Effector CD4-positive, alpha-beta T cell (primary cell): ENCODE measurements at places on chromosomes 6 and 20.

GRCh38 chr6:62737792-62738191 is 451.8 kb upstream of the KHDRBS2 start:
- no peak for DNase-seq

- no peak for DNase-seq
Observed at GRCh38 chr6:138410972-138411880, 7.2 kb downstream of the HEBP2 start.

- DNase-seq: no peak
Observed at GRCh38 chr6:13561624-13562267, 12.7 kb upstream of the SIRT5 start.

DNA sequence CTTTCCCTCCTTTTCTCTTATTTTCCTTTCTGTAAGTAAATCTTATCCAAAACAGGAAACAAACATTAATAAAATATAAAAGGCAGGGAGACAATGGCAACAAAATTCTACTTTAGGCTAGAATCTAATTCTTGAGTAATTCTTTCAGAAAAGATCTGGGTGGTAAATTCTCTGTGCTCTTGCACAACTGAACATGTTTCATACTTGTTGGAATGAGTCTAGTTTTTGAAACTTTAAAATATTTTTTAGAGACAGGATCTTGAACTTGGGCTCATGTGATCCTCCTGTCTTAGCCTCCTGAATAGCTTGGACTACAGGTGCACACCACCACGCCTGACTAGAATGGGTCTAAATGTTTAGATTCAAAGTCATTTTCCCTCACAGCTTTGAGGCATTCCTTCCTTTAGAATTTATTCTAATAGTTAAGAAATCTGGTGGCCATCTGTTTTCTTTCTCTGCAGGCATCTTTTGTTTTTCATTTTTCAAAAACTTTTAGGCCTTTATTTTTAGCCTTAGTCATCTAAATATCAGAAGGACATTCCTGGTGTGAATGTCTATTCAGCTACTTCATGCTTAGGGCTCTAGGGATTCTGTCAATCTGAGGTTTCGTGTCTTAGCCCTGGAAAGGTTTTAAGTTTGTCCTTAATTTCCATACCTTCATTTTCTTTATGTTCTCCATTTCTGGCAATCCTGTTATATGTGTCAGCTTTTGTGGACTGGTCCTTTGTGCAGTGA is 76.5 kb downstream of the CDKAL1 start:
- DNase-seq: no peak

- no peak for DNase-seq
Observed at GRCh38 chr6:150307520-150307919, 61.3 kb upstream of the IYD start.

GRCh38 chr6:34392497-34393190 is at the start of gene NUDT3:
NUDT3 (minus strand) TSS chr6:34392669; CDS start chr6:34392362, 307 bp downstream.
- peak; percentile 88 for DNase-seq

GRCh38 chr6:2714111-2714895 is 36.4 kb downstream of the MYLK4 start:
- no peak for DNase-seq

DNA sequence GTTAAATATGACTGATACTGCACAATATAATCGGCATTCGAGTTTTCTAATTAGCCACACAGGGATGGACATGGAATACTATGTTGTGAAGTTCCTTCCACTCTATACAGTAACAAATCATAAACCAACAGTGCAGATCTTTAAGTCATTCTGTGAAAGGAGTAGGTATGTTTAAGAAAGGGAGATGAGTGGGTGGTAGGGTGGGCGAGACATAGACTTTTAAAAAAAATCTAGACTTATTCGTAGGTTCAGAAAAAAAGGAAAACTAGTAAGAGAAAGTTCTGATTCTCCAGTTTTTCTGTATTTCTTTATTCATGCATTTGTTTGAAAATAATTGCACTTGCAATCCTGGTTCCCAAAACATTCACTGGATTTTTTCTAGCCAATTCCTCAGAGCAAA is 61.8 kb downstream of the SYNDIG1 start:
- no peak for DNase-seq

GRCh38 chr20:41247523-41248367 is 69.8 kb downstream of the ZHX3 start:
- DNase-seq: no peak

DNA sequence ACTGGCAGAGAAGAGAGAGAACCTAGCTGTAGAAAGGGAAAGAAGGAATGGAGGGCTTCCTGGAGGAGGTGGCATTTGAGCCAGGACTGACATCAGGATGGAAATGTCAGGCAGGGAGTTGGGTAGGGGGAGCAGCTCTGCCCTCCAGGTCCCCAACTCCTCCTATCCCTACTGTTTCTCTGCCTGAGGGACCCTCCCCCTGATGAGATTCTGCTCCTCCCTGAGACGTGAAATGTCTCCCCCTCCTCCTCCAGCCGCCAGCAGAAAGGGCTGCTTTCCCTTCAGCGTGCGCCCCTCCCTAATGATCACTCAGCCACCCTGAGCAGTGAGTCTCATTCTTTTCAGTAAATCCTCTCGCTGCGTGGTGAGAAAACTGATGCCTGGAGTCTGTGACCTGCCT is 40.6 kb downstream of the HLA-DPB1 start:
- DNase-seq: no peak

GRCh38 chr6:10201606-10202510 is 213.0 kb downstream of the TFAP2A start:
- no peak for DNase-seq

- no peak for DNase-seq
Observed at GRCh38 chr6:33198159-33198852, 2.2 kb downstream of the RXRB start.

DNA sequence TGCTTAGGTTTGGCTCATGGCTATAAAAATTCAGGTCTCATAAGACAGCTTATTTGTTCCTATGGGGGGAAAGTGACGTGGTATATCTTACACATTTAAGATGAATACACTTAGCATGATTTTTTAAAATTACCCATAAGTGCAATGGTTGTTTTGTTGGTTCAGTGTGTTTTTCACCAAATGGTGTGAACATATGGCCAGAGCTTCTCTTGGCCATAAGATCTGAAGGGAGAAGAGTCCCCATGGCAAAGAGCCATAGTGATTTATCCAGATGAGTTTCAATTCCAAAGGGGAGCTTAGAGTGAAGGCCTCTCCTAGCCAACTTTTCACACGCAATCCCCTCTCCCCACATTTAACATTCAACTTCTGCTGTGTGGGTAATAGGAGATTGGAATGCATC is 107.6 kb downstream of the TMEM242 start:
- no peak for DNase-seq

- no peak for DNase-seq
Observed at GRCh38 chr6:47042275-47042791, at the start of gene ADGRF1. ADGRF1 (minus strand) TSS chr6:47042332; CDS start chr6:47029061, 13,271 bp downstream.

GRCh38 chr6:36827261-36828079 is 11.8 kb downstream of the CPNE5 start:
- DNase-seq: no peak

DNA sequence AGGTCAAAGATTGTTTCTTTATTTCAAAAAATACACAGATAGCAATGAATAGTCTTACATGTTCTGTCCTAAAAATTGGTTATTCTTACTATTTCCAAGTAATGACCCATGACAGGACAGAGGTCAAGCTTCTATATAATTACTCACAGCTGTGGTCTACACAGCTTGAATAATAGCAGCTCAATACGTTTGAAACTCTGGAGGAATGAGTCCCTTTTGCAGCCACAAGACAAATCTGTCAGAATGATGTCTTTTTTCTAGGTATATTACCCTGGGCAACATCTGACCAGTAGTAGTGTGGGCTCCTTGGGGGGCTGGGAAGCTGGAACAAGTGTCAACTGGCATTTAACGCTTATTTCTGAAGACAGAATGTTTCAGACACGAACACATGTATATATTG is 84.9 kb upstream of the HTR1B start:
- DNase-seq: no peak

GRCh38 chr6:7642791-7643190 is 52.8 kb downstream of the SNRNP48 start:
- DNase-seq: no peak

GRCh38 chr6:38179300-38179699 is 359.8 kb downstream of the ZFAND3 start:
- no peak for DNase-seq
